ENCODE measurements at places on chromosomes 6 and 20.

DNA sequence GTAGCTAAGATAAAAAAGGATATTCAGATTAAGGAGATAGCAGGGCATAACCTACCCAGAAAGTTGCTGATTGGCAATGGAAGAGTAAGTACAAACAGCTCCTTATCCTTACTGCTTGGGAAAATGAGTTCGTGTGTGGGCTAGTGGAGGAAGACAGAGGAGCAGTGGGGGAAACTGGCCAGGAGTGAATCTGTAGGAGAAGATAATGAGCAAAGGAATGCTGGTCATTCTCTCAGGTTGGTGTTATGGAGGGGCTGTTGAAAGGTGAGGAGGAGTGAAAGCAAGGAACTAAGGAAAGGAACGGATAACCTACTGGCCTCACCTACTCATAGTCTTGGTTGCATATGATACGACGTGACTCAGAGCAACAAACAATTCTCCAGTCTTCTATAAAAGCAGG, 7.3 kb upstream of the GJB7 start:
- DNase-seq, result no peak

DNA sequence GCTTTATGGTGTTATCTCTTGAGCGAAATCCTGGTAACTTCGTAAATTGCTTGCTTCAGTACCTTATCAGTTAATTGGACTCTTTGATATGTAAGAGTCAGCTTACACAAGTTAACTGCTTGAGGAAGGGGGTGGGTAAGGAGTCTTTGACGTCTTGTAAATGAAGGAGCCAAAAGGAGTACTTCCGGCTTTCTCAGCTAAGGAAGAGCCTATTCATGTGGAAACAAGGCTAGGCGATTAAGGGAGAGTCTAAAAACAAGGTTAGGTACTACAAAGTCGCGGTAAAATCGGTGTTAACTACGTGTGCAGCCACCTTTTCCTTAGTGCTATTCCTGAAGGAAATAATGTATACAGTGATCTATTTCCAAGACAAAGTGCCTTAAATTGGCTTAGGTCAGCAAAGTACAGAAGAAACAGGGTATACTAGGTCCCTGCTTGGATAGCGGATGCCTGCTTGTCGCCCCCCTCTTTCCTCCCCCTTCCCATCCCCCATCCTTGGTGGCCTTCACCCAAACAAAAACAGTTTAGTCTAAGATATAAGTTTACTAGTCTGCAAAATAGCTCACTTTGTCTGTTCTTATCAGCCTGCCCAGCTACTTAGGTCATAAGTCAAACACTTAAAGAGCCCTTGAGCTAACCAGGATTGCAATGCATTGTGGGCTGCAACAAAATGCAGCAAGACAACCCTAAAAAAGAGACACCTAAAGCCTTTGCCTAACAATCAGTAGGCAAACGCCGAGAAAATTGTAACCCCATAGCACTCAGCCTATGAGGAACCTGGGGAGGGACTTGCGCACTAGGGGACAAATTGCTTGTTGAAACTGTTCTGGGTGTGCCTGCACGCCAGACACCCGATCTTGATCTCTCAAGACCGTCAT, 147.3 kb downstream of the TRIM27 start:
- no peak for DNase-seq

GRCh38 chr6:107653183-107653580, 163.3 kb downstream of the SOBP start:
- no peak for DNase-seq

GRCh38 chr20:62704341-62704948, 4.2 kb upstream of the NTSR1 start:
- DNase-seq, result no peak

Data from activated CD8-positive, alpha-beta memory T cell treated with anti-CD3 and anti-CD28 coated beads, Interleukin-2, amount 50 U/mL, for 48 hours (primary cell).